ENCODE measurements at places on chromosomes 2 and 18.

- no peak for DNase-seq
These were observed 181.8 kb downstream of the AKAIN1 start for GRCh38 chr18:5015213-5015612.

DNA sequence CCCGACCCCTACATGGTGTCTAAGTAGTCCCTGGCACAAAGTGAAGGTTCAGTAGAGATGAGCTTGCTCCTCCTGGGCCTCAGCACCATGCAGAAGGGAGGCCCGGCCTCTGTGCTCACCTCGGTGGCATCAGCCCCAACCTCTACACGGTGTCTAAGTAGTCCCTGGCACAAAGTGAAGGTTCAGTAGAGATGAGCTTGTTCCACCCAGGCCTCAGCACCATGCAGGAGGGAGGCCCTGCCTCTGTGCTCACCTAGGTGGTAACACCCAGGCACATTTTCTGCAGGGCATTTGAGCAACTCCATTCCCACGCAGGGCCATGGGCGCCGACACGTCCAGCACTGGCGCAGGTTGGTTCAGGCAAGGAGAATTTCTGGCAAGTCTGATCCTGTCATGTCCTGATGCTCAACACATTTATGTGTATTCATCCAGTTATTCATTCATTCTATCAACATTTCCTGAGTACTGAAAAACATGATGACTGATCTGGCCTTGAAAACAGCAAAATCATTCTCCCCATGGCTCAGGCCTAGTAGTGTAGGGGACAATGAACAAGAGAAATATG lies 408.2 kb upstream of the MYT1L start:
- DNase-seq = no peak

- DNase-seq = no peak
These were observed 107.0 kb upstream of the RAB6C start for GRCh38 chr2:129872446-129872845.

GRCh38 chr2:101442042-101442666 lies 32.8 kb downstream of the RFX8 start:
- no peak for DNase-seq

Data from stimulated activated CD8-positive, alpha-beta memory T cell treated with anti-CD3 and anti-CD28 coated beads, Interleukin-2, amount 100 ng/mL, for 1 hour (primary cell).